ENCODE measurements at places on chromosomes 13 and 19.

DNA sequence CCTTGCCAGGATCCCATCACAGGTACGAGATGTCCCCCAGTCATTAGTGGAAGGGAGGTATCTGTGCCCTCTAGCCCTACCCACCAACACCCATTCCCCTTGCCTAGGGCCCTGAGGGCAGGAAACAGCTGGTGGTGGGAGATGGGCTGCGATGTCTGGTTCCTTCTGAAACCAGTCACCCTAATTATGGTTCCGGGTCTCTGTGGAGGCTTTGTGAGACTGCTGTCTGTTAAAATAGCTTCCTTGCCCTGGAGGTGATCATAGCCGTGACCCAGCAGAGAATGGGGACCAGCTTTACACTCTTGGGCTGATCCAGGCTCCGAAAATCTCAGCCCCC lies 5.5 kb downstream of the ALDH16A1 start:
- peak; percentile 53 for DNase-seq

DNA sequence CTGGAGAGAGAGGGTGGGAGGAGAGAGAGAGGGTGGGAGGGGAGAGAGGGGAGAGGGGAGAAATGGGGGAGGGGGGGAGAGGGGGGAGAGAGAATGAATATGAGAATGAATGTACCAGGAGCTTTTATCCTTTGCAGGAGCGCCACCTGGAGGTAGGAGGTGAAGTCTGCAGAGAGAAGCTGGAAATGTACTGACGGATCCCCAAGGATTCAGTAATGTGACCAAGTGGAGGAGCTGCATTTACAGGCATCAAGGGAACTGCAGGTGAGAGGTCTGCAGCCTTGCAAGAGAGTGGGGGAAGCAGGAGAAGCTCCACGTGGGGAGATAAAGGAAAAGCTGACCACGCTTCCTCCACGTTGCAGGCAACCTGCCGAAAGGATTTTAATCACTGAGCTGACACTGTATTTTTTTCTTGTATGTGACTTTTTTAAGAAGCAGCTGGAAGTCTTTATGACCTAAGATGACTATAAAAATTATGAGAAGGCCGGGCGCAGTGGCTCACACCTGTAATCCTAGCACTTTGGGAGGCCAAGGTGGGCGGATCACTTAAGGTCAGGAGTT lies 33.7 kb downstream of the VSTM1 start:
- DNase-seq, result peak; percentile 67

DNA sequence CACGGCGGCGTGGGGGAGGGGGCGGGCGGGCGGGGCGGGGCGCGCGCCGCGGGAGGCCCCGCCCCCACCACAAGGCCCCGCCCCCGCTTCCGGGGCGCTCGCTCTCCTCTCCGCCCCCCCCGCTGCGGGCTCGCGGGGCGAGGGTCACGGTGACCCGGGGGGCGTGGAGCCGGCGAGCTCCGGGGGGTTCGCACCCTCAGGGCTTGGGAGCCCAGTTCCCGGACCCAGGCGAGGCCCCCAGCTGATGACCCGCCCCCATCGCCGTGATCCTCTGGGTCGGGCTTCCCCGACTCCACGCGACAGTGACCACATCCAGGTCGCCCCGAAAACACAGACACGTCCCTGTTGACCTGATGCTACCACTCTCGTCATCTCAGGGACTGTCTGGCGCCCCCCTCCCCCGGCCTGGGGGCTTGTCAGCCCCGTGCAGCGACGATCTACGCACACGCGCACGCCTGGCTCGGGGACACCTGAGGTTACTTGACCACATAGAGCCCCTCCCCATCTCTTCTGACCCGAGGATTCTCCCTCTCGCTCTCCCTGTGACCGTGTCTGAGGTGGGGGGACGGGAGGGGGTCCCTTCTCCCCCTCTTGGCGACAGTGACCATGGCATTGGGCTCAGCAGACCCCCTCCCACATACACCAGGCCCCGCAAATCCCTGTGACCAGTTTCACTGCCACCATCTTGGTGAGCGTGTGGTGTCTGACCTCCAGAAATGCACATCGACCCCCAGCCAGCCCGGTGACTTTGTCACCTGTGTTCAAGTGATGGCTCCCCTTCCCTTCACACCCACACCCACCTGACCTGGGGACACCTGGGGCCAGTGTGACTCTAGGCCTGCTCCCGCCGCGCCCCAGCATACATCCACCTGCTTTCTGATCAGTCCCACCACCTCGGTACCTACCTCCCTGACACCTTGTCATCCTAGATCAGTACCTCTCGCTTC lies 670 bp downstream of the MAP2K7 start:
- DNase-seq, result peak; percentile 43

DNA sequence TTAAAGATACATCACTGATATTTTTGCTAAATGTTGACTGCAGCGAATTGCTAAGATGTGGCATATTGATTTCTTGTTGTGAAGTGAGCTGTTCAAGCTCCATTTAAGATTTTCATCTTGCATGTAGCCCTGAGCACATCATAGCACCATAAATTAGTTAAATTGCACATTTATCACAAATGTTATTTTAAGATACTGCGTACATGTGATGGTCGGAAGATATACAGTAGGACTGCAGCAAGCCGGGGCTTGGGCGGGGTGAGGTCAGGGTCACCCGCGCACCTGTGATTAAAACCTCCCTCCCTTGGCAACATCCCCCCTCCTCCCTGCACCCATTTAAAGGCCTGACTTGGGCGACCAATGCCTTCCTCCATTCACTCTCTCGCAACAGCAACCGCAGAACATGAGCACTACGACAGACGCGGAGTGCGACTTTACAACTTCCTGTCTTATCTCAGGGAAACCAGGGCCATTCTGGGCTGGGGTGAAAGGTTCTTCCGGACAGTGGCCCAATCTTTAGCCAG lies 76.6 kb downstream of the TSHZ3 start:
- DNase-seq, result no peak

- DNase-seq, result no peak
Observed at GRCh38 chr19:38266981-38267597, 2.7 kb downstream of the SPINT2 start.

Measured in BE2C (cell line).